ENCODE measurements at places on chromosomes 2 and 18. TPM values are rescaled to one million over a fixed set of nuclear protein-coding genes. Genes with fewer than 3 reads are reported as not detected.

The FBLN7 gene
- 0.70 TPM for total RNA-seq

The C18orf32 gene
- total RNA-seq = 11.3 TPM

The COL4A3 gene
- 2.2 TPM for total RNA-seq

The MC2R gene
- total RNA-seq = not detected

The NGEF gene
- 52.2 TPM for total RNA-seq

The TUBA4A gene
- 157 TPM for total RNA-seq

The MOCOS gene
- 30.4 TPM for total RNA-seq

The DCAF17 gene
- total RNA-seq = 22.1 TPM

GRCh38 chr2:29841386-29842004 is 79.9 kb downstream of the ALK start:
- DNase-seq = peak; percentile 13
- no peaks in the 10 kb centered on the region for H3K36me3 ChIP-seq
- no peak overlapping the region for H3K4me3 ChIP-seq
- H3K4me1 ChIP-seq = no peaks in the 10 kb centered on the region
- no peak overlapping the region for H3K27ac ChIP-seq
- peaks cover 21% of the 10 kb centered on the region for H3K27me3 ChIP-seq

- no peak overlapping the region for H3K4me3 ChIP-seq
- H3K27ac ChIP-seq = no peak overlapping the region
- H3K27me3 ChIP-seq = peaks cover 42% of the 10 kb centered on the region
- no peak for DNase-seq
- no peaks in the 10 kb centered on the region for H3K4me1 ChIP-seq
- no peaks in the 10 kb centered on the region for H3K36me3 ChIP-seq
Observed at GRCh38 chr2:60589104-60589503, 35.6 kb upstream of the BCL11A start.

DNA sequence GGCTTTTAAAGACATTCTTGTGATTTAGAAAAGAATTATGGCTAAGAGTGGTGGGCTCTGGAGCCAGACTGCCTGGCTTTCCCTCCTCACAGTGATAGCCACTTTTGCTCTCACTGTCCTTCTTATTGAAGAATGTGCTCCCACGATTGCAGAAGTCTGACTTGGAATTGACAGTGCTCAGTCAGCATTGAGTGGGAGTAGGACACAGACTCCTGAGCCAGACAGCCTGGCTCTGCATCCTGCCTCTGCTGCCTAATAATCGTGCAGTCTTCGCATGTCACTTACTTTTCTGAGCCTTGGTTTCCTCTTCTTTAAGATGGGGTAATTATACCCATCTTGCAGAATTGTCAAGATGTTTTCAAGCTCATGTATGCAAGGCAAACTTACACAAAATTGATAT is 23.3 kb downstream of the SPATS2L start:
- H3K4me1 ChIP-seq = no peaks in the 10 kb centered on the region
- no peak for DNase-seq
- H3K27ac ChIP-seq = no peak overlapping the region
- H3K36me3 ChIP-seq = peaks cover 11% of the 10 kb centered on the region
- H3K27me3 ChIP-seq = no peaks in the 10 kb centered on the region

- H3K27me3 ChIP-seq = peaks cover 32% of the 10 kb centered on the region
- no peaks in the 10 kb centered on the region for H3K36me3 ChIP-seq
- no peaks in the 10 kb centered on the region for H3K4me1 ChIP-seq
- no peak overlapping the region for H3K27ac ChIP-seq
- no peak for DNase-seq
- H3K4me3 ChIP-seq = no peak overlapping the region
Observed at GRCh38 chr2:70767079-70767698, 811 bp downstream of the ADD2 start.

DNA sequence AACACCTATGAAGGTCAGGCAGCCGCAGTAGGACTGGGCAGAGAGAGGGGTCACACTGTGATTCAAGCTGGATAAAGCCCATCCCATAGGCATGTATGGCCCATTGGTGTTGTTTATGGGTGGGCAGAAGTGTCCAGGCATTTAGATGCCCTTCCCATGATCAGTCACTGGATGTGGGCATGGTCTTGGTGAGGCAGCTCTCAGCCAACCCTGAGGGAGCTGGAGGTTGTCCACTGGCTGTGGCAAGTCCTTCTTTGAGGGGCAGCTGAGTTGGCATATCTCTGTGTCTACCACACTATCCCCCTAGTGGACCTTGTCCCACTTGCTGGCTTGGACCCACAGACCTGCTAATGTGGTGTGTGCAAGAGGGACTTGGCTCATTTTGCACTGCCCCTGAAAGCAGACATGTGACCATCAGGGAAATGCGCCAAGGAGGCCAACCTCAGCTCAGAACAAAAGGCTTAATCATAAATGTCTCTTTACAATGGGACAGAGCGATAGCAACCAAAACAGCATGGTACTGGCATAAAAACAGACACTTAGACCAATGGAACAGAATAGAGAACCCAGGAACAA is 82.0 kb downstream of the TMEM17 start:
- DNase-seq = no peak
- H3K4me1 ChIP-seq = peaks cover 4% of the 10 kb centered on the region
- no peak overlapping the region for H3K4me3 ChIP-seq

- no peak overlapping the region for H3K4me3 ChIP-seq
- H3K4me1 ChIP-seq = 0 out of 2 replicates have a peak, but pooled peaks cover 5% of the 10 kb centered on the region
- no peak for DNase-seq
- no peak overlapping the region for H3K27ac ChIP-seq
Observed at GRCh38 chr2:174570318-174570958, 27.2 kb downstream of the WIPF1 start.

DNA sequence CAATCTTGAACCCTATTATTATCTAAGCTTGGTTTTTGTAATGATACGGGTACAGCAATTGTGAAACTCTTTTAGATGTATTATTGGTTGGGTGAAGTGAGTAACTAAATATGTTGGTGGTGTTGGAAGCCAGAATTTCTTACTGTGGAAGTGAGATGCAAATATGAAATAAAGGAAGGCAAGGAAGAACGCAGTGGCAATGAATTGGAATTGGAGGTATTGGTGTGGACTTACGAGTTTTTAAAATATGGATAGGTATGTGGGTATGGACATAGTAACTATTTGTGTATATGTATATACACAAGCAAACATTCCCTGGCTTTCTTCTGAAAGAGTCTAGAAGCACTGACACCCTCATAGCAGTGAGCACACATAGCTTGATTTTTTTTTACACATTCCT is 105.8 kb downstream of the RAB3GAP1 start:
- no peak overlapping the region for H3K4me3 ChIP-seq
- no peaks in the 10 kb centered on the region for H3K4me1 ChIP-seq
- H3K27me3 ChIP-seq = no peaks in the 10 kb centered on the region
- H3K27ac ChIP-seq = no peak overlapping the region
- H3K36me3 ChIP-seq = peaks cover 50% of the 10 kb centered on the region

DNA sequence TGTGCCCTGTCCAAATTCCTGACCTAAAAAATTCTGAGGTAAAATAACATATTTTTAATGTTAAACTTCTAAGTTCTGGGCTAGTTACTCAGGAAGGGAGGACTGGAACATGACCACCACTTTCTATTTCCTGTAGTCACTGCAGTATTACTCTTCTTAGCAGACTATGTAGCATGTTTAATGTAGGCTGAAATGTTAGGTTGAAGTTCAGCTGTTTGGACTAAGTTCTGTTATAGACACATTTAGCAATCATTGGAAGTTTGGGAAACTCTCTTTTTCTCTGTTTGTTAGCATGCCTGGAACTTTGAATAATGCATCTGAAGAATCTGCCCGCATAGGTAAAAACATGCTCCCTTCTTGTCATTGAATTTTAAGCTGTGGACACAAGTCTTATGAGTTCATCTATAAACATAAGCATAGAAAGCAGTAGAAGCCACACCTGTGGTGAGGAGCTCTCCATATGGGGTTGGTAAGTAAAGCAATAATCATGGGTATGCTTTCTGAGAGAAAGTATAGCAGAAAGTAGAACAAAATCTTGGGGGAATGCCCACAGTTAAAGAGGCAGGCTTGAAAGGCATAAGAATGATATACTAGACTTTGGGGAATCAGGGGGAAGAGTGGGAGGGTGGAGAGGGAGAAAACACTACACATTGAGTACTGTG is 52.6 kb downstream of the IL1R2 start:
- H3K4me3 ChIP-seq = no peak overlapping the region
- no peak for DNase-seq
- no peaks in the 10 kb centered on the region for H3K4me1 ChIP-seq
- H3K36me3 ChIP-seq = no peaks in the 10 kb centered on the region
- no peaks in the 10 kb centered on the region for H3K27me3 ChIP-seq

DNA sequence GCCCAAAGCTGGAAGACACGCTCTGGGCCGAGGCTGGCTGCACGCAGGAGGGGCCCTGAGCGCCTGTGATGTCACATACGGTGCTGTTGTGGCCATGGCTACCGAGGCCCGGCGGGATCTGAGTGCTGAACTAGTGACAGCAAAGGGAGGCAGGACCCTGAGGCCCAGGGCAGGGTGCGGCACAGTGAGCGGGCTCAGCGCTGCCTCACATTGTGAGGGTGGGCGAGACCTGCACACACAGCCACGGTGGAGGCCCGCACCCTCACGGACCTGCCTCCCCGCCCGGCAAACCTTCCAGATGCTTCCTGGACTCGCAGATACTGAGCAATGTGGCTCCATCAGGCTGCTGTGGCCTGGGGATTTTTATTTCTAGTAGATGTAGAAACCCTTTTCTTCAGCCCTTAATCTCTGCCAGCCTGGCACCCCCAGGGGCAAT is 133.8 kb upstream of the CTDP1 start:
- no peak overlapping the region for H3K4me3 ChIP-seq
- H3K27ac ChIP-seq = no peak overlapping the region
- no peak for DNase-seq
- H3K27me3 ChIP-seq = peaks cover 69% of the 10 kb centered on the region
- no peaks in the 10 kb centered on the region for H3K36me3 ChIP-seq

DNA sequence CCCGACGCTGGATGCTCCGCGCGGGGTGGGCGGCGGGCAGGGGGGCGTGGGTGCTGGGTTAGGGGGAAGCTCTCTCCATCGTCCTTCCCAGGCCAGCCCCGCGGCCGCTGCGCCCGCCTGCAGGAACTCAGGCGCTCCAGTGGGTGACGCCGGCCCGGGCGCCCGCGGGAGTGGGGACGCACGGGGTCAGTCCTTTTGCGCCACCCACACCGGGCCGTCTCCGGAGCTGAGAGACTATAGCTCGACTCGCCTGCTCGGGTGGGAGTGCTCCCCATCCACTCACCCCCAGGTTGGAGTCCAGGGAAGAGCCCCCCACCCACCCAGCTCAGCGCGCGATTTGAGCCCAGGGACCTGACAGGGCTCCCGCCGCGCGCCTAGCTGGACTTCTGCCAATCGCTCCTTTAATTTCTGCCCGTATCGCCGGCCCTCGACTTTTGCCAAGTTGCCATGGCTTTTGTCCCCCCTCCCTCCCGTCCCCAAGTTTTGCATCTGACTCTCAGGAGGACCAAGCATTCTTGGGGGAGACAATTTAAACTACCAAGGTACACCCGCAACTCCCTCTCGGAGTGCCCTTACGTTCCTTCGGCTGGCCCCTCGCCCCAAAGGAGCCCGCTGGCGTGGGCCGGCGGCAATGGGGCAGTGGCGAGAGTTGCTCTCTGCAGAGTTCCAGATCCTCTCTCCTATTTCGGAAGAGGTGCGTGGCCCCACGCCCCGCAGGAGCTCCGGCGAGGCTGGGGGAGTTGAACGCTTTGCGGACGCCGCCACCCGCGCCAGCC is 205.8 kb upstream of the SMAD2 start:
- H3K4me1 ChIP-seq = peaks cover 61% of the 10 kb centered on the region
- no peak overlapping the region for H3K27ac ChIP-seq
- H3K36me3 ChIP-seq = no peaks in the 10 kb centered on the region
- H3K4me3 ChIP-seq = no peak overlapping the region
- no peaks in the 10 kb centered on the region for H3K27me3 ChIP-seq

DNA sequence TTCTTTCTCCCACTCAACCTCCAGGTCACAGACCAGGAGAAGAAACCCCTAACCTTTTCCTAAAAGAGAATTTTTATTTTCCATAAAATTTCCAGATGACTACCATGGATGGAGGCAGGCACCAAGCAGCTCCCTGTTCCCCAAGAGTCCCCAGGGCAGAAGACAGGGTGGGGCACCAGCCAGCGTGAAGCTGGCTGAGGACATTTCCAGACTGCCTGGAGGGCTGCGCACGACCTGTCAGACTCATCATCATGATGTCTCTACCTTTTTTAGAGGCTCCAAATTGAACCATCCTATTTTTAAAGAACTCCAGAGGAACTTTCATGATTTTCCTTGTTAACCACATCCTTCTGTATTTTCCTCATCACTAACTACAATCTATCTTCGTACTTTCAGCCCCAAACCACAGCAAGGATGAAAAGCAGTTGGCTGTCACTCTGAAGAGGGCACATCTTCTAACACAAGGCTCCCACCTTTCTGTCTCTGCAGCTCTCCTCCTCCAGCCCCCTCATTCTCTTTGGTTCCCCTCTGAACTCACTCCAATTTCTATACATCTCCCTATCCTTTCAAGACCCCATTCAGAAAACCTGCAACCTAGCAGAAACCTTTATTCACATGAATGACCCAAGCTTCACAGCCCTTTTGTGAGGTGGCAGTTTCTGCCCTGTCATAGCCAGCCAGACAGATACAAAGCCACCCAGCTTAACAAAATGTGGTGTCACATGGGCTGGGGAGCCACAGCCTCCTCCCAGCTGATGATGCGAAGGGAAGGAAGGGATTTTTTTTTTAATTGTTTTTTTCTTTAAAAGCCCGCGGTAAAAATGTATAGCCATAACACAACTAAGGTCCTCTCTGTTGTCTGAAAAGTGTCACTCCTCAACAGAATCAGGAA is 11.1 kb downstream of the AMMECR1L start:
- no peaks in the 10 kb centered on the region for H3K4me1 ChIP-seq
- H3K27ac ChIP-seq = no peak overlapping the region
- H3K27me3 ChIP-seq = no peaks in the 10 kb centered on the region

DNA sequence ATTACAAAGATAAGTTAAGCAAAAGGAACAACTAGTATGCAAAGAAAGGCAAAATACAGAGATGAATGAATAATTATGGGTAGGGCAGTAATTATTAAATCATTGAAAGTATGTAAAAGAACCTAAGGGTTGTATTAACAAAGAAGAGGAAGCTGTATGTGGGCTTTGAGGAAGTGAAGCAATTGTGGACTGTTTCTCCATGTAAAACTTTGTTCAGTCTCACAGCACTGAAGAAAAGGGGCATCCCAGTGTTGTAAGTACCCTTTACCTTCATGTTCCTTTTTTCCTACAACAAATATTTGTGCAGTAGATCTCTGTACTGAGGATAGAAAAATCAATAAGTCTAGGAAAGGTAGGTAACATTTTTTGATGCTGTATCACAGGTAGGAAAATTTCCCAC is 388.7 kb upstream of the NRP2 start:
- H3K27ac ChIP-seq = no peak overlapping the region
- H3K27me3 ChIP-seq = no peaks in the 10 kb centered on the region
- H3K36me3 ChIP-seq = no peaks in the 10 kb centered on the region
- no peak overlapping the region for H3K4me3 ChIP-seq
- H3K4me1 ChIP-seq = no peaks in the 10 kb centered on the region

- no peak overlapping the region for H3K4me3 ChIP-seq
- peak; percentile 91 for DNase-seq
Observed at GRCh38 chr2:208013285-208014178, 11.8 kb downstream of the PLEKHM3 start.

- no peaks in the 10 kb centered on the region for H3K4me1 ChIP-seq
- H3K27ac ChIP-seq = no peak overlapping the region
- no peak overlapping the region for H3K4me3 ChIP-seq
- H3K36me3 ChIP-seq = no peaks in the 10 kb centered on the region
- DNase-seq = no peak
Observed at GRCh38 chr18:56284319-56284718, 354.1 kb downstream of the TXNL1 start.

Data from PC-9 (cell line).